ENCODE measurements at places on chromosomes 7 and 10. TPM values are rescaled to one million over a fixed set of nuclear protein-coding genes. Genes with fewer than 3 reads are reported as not detected.

- DNase-seq, result peak; percentile 76
These were observed 166.8 kb upstream of the ASAH2 start for GRCh38 chr10:50417886-50418830.

CCDC71L gene
- 25.8 TPM for polyA plus RNA-seq

AGMO gene
- polyA plus RNA-seq, result 0.10 TPM

- no peak for DNase-seq
These were observed 13.4 kb downstream of the PDE1C start for GRCh38 chr7:32056767-32057166.

GRCh38 chr10:122464586-122464985 lies 3.2 kb downstream of the HTRA1 start:
- DNase-seq, result no peak

All from SK-N-SH (cell line).